Gastrocnemius medialis (tissue), 4 donors: ENCODE measurements at places on chromosomes 12 and 14.

- DNase-seq: no peak
Observed at GRCh38 chr12:48991247-48992050, 7.7 kb downstream of the DDN start.

DNA sequence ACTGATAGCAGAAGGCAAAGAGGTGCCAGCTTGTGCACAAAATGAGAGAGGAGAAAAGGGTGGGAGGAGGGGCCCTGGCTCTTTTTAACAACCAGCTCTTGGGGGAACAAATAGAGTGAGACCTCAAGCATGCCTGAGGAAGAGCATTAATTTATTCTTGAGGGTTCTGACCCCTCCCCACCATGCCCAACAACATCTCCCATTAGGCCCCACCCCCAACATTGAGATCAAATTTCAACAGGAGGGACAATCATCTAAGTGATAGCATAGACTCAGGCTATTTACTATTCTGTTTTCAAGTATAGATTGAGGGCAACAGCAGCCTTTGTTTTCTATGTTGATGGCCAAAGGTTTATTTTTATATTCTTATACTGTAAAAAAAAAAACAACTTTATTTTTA lies 59.7 kb downstream of the FUT8 start:
- no peak for DNase-seq

DNA sequence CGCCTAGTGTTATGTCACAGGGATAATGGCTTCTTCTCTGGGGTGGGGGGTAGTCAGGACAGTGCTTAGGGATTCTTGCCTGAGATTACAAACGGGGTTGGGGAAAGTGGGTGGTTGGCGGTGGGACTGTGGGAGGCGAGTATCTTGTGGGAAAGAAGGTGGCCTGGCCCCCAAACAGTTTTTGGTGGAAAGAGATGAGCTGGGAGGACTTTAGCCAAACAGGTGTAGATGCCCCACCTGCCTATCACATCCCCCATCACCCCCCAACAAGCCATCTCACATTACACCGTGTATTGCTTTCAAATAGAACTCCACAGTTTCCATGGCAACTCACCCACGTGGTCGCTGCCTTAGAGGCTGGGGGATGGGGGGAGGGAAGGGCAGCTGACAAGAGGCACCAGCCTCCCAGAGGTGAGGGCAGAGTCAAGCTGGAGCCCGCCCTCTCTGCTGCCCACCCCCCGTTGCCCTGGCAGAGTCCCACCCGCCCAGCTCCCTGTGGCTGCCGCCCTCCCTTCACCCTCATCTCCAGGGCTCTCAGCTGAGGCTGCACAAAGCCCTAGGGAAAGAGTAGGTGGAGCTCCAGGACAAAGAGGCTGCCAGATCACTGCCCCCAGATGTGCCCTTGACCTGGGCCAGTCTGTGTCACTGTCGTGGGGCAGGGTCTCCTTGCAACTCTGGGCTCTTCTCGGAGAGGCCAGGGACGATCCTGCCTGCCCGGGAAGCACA lies 98.3 kb downstream of the LRRC74A start:
- DNase-seq: no peak

- no peak for DNase-seq
Observed at GRCh38 chr14:23121361-23121771, 2.3 kb upstream of the CEBPE start.

- DNase-seq: no peak
Observed at GRCh38 chr12:49288412-49288853, 6.5 kb upstream of the PRPH start.

DNA sequence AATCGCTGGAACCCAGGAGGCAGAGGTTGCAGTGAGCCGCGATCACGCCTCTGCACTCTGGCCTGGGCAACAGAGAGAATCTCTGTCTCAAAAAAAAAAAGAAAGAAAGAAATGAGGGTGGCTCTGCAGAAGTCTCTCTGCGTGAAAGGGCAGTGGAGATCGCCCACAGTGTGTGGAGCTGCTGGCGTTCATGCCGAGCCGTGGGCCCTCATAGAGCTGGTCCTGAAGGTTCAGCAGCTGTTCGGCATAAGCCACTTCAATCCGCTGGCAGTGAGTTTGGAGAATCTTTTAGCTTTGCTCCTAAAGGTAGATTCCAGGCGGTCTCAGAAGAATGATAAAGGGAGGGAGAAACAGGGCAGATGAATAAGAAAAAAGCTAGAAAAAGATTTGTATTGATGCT lies 36.7 kb upstream of the ATP2A2 start:
- no peak for DNase-seq

GRCh38 chr14:99460793-99461192 lies 19.9 kb downstream of the SETD3 start:
- DNase-seq: no peak

DNA sequence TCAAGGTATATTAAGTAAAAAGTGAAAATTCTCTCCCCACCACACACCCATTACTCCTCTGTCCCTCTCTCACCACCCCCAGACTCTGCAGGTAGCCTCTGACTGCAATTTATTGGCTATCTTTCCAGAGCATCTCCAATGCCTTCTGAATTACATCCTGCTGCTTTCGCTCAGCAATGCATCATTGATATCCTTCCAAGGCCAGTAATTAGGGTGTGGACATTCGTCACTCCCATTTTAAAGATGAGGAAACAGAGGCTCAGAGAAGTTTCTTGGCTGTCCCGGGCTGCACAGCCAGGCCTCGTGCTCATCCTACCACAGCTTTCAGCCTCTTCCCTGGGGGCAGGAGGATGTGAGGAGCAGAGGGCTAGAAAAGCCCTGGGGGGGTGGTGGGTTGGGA lies 23.6 kb upstream of the PGF start:
- DNase-seq: no peak

DNA sequence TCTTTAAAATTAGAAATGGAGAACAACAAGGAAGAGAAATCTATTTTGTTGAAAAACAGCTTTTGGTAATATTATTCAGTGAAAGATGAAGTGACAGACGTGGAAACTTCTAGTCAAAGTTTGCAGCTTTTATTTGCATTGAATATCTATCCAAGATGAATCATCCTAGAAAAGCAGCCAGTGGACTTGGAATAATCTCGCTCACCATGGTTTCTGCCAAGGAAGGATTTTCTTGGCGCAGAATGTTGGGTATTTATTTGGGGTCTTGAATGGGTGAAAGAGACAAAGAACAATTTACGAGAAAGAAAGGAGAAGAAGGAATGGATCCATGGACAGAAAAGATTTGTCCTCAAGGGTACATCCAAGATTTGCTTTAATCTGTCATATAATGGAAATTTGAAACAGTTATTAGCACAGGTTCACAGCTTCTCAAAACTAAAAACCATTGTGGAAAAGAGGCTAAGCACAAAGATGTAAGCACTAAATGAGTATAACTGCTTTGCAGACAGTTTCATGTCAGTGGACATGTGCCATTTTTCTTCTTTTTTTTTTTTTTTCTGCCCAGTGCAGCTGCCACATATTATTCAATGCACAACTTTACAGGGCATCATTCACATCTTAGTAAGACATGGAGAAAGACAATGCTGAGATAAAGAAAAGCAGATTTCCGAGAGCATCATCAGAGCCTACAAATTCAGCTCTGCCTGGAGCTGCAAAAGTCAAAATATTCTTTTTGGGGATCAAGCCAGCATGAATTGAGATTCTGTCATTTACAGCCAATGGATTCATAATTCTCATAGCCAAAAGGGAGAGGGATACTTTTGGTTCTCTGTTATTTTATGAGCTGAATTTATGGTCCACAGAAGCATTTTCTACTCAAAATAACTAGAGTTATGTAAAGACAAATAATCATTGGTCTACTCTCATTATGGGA lies 333.7 kb downstream of the DAD1 start:
- no peak for DNase-seq

- DNase-seq: no peak
Observed at GRCh38 chr12:47742253-47742825, 16.3 kb downstream of the RAPGEF3 start.

DNA sequence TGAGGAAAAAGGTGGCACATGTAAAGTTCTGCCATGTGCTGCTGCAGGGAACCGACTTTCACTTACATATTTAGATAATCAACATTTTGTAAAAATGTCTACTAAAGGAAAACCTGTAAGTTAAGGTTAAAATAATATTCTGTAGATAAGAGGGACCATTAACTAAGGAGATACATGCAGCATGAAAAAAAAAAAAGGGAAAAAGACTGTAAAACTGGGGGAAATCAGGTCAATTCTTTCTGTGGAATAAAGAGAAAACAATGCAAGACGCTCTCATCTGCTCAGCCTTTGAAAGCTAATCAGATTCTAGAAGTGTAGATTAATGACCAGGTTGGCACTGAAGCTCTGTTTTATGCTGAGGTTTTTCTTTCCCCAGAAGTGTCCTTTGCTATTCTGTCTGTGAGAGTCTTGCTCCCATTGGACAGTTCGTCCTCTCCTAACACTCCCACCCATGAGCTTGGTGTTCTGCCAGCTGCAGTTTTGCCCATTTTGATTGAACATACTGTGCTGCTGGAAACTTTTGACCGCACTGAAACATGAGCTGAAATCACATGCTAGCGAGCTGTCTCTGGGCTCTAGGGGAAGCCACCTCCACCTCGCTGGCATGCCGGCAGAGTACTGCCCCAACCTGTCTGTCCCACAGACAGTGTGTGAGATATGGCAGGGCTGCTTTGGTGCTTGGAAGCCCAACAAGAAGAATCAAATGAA lies 39.7 kb downstream of the PPTC7 start:
- peak; percentile 99 for DNase-seq

DNA sequence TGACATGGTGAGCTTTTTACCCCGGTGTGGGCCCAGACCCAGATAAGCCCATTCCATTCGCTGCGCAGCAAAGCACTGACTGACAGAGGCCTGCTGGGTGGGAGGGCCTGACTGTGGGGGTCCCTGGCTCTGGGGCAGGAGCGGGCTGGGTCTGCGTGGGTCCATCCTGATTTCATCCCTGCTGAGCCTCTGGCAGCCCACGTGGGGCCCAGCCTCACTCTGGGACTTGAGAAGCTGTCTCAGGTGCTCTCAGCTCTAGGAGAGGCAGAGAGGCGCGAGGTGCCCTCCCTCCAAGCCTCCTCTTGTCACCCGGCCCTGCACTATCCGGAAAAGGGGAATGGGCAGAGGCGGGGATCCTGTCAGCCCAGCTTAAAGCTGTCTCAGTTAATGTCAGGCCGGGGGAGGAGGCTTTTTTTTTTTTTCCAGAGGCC lies 927 bp downstream of the ABCB9 start:
- no peak for DNase-seq

GRCh38 chr12:121626853-121627640 lies 717 bp downstream of the ORAI1 start:
- DNase-seq: peak; percentile 34

DNA sequence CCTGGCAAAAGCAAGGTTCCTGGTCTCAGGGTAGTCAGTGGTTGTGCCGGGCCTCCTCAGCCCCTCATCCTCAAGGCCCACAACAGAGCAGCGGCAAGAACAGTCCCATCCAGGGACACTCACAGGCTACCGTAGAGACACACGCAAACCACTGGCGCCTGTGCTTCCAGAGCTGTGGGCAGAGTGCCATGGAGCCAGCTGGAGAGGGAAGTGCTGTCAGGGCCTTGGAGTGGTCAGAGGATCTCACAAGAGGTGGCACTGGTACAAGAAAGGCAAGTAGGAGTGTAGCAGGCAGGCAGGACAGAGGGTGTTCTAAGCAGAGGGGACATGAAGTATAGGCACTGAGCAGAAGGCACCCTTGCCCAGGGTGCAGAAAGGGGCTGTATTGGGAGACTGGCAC lies 34.6 kb downstream of the ANKRD9 start:
- peak; percentile 86 for DNase-seq

DNA sequence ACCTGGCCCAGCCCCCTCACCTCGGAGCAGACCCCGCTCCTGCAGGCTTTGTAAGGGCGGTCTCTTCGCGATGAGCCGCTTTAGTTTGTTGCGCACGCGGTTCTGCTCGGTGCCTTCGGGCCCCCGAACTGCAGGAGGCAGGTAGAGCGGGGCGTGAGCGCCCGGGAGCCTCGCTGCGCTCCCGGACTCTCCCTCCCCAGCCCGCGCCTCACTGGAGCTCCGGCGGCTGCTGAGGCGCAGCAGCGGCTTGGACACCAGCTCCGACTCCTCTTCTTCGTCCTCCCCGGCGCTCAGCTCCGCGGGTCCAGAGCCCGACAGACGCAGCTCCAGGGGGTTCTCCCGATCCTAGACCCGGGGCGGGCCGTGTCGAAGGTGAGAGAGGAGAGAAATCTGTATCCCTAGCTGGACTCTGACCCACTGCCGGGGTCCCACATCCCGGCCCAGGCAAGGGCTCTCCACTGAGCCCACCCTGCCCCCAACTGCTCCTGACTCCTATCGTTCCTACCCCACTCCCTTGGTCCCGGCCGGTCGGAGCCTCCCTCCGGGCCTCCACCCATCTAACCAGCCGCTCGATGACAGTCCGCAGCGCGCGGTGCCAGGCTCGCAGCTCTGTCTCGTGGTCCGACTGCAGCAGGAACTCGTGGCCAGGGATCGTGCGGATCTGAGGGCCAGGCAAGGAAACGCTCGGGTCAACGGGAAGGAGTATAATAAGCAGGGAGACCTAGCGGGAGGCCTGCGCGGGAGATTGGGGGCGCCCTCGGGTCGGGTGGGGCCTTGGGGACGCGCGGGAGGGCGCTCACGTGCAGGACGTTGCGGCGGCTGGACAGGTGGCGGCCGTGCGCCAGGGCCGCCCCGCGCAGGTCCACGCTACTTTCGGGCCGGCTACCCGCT lies 4.2 kb downstream of the ARHGAP9 start:
- no peak for DNase-seq
